Naive B cell (primary cell): ENCODE measurements at places on chromosomes 6 and 20. TPM values are rescaled to one million over a fixed set of nuclear protein-coding genes. Genes with fewer than 3 reads are reported as not detected.

DNA sequence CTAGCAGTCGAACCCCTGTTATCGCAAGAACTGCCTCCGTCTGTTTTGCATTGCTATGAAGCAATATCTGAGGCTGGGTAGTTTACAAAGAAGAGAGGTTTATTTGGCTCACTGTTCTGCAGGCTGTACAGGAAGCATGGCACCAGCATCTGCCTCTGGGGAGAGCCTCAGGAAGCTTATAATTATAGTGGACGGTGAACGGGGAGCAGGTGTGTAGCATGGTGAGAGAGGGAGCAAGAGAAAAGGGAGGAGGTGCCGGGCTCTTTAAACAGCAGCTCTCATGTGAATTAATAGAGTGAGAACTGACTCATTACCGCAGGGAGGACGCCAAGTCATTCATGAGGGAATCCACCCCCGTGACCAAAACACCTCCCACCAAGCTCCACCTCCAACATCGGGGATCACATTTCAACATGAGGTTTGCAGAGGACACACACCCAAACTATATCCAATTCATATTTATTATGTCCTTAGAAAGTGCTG lies 172.6 kb upstream of the KCNG1 start:
- DNase-seq, result no peak

GRCh38 chr6:157768304-157768703 lies 54.7 kb upstream of the SNX9 start:
- DNase-seq, result peak; percentile 85

DNA sequence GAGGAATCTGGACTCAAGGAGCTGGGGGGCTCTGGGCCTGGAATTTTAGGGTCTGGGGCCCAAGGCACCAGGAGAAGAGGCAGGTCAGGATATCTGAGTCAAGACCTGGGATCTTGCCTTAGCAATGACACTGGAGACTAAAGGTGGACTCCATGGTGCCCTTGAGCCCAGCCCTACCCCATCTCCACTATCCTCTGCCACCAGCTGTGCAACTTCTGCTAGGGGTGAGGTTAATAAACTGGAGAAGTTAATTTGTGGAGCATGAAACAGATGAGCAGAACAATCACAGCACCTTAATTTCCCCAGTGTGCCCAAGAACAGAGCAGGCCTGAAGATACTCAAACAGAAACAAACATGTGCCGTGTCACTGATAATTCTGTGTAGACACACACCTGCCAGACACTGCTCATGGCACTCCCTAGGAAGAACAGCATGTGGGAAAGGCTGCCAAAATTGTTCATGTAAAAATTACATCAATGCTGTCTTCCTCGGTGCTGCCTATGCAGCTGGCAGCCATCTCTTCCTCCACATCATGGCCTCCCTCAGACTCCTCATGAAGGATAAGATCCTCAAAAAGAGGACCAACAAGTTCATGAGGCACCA lies 3.2 kb downstream of the HLA-DPB1 start:
- DNase-seq, result no peak

DNA sequence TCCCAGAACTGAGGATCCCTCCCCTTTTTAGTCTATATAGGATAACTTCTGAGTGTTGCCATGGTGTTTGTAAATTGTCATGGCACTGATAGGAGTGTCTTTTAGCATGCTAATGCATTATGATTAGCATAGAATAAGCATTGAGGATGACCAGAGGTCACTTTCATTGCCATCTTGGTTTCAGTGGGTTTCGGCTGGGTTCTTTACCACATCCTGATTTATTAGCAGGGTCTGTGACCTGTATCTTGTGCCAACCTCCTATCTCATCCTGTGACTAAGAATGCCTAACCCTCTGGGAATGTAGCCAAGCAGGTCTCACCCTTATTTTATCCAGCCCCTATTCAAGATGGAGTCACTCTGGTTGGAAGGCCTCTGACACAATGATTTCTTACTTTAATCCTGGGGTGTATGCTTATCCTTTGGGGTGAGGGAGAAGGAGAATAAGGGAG lies 19.6 kb downstream of the WFDC2 start:
- DNase-seq, result no peak

GRCh38 chr20:51985013-51985415 lies 182.7 kb upstream of the SALL4 start:
- DNase-seq, result no peak

- DNase-seq, result no peak
These were observed 182.4 kb downstream of the DLL1 start for GRCh38 chr6:170108456-170108855.

DNA sequence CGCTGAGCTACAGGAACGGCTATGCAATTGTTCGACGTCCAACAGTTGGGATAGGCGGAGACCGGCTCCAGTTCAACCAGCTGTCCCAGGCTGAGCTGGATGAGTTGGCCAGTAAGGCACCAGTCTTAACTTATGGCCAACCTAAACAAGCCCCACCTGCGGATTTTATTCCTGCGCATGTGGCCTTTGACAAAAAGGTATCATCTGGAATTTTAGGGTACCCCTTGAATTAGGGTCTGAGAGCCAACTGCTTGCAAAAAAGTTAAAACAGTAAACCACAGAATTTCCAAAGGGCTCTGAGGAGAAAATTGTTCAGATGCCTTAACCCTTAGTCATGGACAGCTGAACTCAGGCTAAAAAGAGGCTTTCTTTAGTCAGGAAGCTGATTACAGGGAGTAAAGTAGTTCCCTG lies 3.8 kb downstream of the EFHC1 start:
- DNase-seq, result no peak

Gene MOCS3
- 4.8 TPM for polyA plus RNA-seq

Gene C6orf58
- not detected for polyA plus RNA-seq

Gene FAM184A
- polyA plus RNA-seq, result not detected

Gene ANKRD66
- polyA plus RNA-seq, result not detected

Gene ZNF311
- polyA plus RNA-seq, result not detected
